ENCODE measurements at places on chromosomes 2 and 18.
A peak's percentile ranks its signal among the peaks of the same experiment; 100 is the strongest.

DNA sequence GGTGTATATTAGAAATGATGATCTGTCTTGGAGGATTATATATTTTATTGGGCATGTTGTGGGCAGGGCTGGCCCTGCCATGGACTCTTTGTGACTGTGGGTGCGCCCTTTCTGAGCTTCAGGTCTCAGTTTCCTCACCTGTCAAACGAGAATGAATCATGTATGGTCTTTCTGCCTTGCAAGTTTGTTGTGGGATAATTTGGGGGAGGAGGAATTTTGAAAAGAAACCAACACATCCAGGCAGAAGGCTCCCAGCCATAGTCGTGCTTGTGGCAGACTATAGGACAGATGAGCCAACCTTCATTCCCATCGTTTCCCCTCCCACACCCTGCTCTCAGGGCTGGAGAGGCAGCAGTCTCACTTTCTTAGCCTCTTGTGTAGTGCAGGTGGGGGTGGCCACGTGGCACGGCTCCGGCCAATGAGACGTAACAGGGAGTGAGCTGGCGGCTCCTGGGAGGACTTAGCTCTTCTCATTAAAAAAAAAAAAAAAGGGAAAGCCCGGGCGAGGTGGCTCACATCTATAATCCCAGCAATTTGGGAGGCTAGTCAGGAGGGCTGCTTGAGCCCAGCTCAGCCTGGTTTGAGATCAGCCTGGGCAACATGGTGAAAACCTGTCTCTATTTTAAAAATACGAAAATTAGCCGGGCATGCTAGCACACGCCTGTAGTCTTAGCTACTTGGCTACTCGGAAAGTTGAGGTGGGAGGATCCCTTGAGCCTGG lies 63.1 kb downstream of the RHOB start:
- peak; percentile 85 for DNase-seq

DNA sequence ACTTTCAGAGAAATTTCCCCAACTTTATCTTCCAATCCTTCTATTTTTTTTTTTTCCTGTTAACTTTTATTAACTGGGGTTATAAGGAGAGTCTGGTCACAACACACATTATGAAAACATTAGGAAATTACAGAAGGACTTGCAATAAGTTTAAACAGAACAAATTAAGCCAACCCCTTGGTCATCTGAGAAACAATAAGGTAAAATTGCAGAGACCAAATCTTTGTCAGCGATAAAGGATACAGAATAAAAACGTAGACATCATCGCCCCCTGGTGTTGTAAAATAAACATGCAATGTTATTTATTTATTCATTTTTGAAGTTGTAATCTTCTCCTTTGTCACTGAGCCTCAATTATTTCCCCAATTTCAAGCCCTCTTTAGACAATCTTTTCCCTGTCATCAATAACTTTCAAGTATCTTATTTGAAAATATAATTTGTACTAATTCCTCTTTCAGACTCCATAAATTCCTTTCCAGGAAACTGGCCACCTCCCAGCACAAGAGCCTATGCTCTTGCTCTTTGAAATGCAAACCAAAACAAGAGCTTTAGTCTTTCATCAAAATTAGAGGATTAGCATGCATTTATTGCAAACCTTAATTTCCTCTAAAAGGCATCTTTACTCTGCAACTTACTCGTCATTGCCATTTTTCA lies 19.5 kb downstream of the G6PC2 start:
- DNase-seq: peak; percentile 53

DNA sequence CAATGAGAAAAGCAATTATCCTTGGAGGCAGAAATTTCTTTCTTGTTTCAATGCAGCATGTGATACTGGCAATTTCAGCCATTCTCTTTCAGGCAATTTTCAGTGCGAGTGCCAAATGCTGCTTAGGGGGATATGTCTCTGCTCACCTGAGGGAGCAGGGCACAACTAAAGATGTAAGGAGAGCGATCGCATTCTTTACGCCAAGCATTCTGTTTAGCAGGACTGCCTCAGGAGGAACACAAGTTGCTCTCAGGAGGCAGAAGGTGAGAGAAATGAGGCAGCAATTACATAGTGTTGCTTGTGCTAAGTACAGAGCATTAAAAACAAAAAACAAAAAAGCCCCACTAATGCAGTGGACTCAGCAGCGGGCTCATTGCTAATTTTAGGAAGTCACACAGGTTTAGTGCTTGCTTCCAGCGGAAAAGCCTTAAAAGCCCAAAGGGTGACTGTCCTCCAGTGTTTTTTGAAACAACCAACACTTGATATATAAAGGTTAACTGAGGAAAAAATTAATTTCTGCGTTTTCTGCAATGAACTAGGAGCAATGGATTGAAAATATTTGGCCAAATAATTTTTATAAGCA lies 116.9 kb downstream of the METTL8 start:
- DNase-seq: no peak

DNA sequence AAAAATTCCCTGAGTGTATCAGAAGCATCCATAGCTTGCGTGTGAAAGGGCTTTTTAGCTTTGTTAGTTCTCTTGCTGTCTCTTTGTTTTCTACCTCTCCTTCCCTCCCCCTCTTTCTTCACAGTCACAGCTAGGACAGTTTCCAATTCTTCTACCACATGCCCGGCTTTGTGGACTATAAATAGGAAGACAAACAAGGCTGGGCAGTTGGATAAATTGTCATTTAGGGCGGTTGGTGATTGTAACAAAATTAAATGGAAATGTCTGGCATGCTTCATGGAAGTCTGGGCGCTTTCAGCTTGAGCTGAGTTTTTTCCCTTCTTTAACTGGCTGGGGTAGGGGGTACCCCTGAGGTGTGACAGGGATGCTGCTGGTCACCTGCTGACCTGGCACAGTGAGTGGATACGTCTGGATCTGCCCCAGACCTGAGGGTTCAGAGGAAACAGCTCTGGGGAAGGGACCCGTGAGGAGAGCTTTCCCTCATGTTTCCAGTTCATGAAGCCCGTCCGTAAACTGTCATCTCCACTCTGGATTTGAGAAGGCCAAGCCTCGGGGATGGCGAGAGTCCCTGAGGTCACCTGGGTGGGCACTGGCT lies 29.0 kb upstream of the GIGYF2 start:
- no peak for DNase-seq

GRCh38 chr2:239344857-239345216 lies 56.0 kb downstream of the HDAC4 start:
- no peak for DNase-seq

DNA sequence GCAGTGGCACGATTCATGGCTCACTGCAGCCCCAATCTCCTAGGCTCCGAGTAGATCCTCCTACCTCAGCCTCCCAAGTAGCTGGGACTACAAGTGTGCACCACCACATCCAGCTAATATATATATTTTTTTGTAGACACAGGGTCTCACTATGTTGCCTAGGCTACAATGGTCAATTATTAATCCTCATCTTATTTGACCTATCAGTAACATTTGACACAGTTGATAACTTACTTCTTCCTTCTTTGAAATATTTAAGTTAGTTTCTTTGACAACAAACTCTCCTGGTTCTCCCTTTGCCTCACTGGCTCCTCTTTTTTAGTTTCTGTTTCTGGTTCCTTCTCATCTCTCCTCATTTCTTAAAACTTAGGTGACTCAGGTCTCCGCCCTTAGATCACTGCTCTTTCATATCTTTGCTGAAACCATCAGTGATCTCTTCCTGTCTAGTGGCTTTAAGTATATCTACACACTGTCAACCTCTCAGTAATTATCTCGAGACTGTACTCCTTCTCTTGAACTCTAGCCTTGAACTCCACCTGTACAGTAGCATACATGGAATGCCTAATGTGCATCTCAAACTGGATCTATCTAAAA lies 11.5 kb downstream of the PGAP1 start:
- DNase-seq: peak; percentile 70

DNA sequence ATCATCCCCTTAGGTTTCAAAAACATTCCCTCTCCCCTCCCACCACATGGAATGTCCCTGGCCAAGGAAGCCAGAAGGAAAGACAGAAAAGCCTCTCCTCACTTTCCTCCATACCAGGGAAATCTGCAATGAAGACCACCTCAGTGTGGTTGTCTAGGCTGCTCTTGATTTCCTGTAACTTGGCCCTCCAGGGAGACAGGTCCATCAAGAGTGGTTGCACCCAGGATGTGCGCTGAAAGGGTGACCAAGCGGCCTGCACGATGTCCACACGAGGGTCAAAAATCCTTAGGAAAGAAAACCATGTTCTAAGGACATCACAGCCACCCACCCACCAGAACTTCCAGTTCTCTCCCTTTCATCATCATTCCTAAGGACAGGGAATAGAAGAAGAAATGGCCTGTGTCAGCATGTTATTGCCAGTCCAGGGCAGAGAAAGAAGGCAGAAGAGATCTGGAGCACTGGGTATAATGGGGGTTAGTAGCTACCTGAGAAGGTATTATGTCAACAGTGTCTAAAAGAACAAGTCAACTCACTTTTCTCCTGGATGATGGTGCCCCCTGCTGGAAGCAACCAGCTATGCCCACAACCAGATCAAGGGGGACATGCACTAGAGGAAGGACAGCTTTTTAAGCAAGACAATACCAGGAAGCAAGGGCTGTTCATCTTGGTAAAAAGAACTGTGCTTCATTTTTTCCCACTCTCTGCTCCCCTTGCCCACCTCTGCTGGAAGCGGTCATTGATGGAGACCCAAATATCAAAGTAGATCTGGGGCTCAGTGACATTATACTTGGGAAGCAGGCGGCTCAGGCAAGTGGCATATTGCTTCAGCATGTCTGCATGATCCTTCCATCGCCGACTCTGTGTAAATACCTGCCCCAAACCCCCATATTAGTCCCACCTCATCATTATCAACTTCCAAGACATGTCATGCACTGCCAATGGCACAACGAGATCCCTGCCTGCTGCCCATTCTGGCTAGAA lies 9.3 kb downstream of the GGCX start:
- DNase-seq: peak; percentile 83

DNA sequence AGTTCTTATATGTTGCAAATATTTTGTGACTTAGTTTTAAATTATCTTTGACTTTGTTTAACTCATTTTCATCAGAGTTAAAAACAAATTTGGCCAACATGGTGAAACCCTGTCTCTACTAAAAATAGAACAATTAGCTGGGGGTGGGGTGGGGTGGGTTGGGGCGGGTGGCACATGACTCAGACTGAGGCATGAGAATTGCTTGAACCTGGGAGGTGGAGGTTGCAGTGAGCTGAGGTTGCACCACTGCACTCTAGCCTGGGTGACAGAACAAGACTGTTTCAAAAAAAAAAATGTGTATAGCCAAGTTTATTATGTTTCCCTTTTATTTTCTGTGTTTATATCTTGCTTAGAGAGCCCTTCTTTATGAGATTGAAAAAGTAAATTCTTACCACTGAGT lies 14.2 kb upstream of the LIPG start:
- no peak for DNase-seq
